ENCODE measurements at places on chromosomes 5 and 9. TPM values are rescaled to one million over a fixed set of nuclear protein-coding genes. Genes with fewer than 3 reads are reported as not detected.

DNA sequence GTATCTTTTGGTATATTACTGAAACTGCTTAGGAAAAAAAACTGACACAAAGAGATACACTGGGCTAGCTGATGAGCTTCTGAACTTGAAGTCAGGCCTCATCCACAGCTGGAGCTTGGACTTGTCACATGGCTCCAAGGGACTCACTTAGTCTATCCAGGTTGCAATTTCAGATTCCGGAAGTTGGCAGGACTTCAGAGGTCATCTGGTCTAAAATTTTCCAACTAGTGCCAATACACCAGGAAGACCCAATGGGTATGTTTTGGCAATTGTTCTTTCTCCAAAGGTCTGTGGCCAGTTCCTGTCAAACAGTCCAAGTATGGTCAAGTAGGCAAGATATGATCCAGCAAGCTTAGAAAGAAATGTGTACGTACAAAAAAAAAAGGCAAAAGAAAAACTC is 36.7 kb downstream of the MRPS27 start:
- ATAC-seq = no peak

Gene ADGRV1
- 3.7 TPM for total RNA-seq

Gene PLAC8L1
- 0.52 TPM for total RNA-seq

Gene FBXO10
- 3.4 TPM for total RNA-seq

Gene ADAMTSL1
- 1.5 TPM for total RNA-seq

DNA sequence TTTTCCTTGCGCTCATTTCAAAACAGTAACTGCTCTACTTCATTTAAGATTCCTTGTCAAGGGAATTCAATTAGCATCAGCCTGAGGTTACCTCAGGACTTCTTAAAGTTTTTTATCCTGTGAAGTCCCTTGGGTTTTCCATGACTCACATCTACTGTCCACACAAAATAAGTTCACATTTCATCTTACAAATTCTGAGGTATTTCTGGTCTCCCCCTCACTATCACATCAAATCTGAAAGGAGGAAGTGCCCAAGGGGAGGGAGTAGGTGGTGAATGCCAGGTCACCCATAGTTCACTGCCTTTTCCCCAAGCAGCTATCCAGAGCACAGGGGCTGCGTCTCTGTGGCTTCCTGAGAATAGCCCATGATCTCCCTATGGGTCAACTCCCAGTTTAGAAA is 227.1 kb upstream of the NREP start:
- no peak for ATAC-seq

DNA sequence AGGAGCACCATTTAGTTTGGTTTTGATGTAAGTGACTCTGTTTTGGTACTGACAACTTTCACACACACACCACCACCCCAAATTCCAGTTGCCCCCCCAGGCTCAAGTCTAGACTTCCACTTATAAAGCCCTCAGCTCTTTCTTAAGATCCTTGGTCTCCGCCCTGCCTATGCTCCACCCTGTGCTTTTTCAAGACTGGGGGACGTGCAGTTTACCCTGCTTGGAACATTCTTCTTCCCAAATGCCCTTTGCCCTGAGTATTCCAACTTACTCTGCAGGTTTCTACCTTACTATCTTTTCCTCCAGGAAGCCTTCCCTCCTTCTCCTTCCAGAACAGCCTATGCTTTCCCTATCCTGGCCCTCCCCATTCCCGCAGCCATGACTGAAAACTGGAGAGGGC is 1.5 kb upstream of the TRIM14 start:
- ATAC-seq = no peak

- ATAC-seq = no peak
These were observed 493.1 kb upstream of the DMAC1 start for GRCh38 chr9:8292657-8293056.

Gene TPPP
- 3.3 TPM for total RNA-seq

DNA sequence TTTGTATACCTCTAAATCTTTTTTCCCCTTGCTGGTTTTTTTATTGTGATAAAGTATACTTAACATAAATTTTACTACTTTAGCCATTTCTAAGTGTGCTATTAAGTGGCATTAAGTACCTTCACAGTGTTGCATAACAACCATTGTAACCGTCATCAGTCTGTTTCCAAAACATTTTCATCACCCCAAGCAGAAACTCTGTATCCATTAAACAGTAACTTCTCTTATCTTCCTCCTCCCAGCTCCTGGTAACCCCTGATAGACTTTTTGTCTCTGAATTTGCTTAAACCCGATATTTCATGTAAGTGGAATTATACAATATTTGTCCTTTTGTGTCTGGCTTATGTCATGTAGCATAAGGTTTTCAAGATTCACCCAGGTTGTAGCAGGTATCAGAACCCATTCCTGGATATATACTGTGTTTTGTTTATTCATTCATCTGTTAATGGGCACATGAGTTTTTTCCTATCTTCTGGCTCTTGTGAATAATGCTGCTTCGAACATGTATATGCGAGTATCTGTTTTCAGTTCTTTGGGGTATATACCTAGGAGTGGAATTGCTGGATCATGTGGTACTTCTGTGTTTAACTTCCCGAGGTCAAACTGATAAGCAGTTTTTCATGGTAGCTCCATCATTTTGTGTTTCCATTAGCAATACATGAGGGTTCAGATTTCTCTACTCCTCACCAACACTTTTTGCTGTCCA is 66.4 kb downstream of the EHMT1 start:
- ATAC-seq = no peak

Gene TRPM3
- not detected for total RNA-seq

GRCh38 chr5:142191776-142192175 is 83.2 kb downstream of the NDFIP1 start:
- no peak for ATAC-seq

All from esophagus mucosa (tissue), 1 donor.